ENCODE measurements at places on chromosomes 12 and 14.

DNA sequence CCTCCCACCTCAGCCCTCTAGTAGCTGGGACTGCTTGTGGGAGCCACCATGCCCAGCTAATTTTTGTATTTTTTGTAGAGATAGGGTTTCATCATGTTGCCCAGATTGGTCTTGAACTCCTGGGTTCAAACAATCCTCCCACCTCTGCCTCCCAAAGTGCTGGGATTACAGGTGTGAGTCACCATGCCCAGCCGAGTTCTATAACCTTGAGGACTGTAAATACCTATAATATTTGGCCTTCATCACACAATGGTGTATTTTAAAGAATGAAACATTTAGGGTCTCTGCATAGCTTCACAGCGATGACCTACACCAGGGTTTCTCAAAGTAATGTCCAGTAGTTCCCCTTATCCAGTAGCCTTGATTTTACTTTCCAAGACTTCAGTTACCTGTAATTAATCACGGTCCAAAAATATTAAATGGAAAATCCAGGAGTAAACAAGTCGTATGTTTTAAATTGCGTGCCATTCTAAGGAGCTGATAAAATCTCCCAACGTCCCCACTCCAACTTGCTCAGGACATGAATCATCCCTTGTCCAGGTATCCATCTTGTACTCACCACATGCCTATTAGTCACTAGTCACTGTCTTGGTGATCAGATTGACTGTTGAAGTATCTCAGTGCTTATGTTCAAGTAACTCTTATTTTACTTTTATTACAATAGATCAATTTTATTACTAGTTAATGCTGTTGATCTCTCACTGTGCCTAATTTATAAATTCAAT lies 368.2 kb downstream of the BTG1 start:
- DNase-seq = no peak

DNA sequence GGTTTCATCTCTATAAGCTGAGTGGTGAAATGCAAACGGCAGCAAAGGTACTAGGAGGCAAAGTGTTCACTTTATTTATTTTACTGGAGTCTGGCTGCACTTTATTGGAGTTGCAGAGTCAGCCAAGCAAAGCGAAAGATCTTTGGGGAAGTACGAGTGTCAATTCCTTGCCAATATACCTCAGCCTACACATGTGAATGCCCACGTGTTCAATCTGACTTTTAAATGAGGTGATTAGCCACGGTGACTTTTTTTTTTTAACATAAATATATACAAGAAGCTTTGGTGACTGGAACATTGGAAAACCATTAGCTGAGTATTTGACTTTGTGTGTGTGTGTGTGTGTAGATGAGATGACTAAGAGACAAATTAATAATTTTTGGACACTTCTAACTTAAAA lies 178.8 kb downstream of the NTS start:
- no peak for DNase-seq

DNA sequence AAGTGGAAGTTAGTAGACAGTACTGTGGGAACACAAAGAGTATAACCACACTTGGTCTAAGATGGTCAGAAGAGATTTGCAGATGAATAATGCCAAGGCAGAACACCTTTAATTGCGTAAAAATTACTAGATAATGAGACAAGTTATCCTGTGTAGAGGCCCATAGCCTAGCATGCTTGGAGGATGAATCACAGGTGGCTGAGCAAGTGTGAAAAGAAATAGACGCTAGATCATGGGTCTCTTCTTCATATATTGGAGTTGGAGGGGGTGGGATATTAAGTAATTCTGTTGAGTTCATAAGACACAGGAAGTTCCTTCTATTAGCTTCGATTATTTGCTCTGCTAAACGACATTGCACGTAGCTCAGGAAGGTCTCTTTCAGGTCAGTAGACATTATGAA lies 454.3 kb upstream of the LMO3 start:
- DNase-seq = no peak

DNA sequence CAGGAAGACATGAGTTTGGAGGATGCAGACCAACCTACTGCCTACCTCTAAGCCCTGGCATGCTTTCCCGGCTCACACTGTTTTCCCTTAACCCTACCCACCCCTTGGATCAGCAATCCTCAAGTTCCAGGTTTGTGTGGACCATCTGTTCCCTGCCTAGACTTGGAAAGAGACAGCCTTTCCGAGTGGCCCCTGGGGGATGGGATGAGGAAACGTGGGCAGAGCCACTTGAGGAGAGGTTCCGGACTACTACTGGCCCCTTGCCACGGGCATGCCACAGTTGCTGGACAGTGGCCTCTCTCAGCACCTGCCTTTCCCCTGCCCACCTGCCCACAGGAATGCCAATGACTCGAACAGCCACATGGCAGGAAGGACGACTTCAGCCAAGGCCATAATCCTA lies 135.9 kb downstream of the SLC15A4 start:
- no peak for DNase-seq

DNA sequence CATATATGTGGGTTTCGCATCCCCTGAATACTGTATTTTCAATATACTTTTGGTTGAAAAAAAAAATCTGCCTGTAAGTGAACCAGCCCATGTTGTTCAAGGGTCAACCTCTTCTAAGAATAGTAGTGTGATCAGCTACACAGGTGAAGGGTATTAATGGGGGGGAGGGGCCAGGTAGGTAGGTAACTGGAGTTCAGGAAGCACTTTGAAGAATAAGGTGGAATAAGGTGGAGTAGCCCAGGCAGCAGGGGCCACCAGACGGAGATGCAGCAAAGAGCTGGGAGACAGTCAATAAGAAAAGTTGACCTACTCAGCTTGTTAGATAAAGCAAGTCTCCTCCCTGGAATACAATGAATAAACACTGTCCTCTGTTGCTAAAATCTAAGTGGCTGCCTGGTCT lies 9.3 kb downstream of the LDHB start:
- DNase-seq = no peak

- no peak for DNase-seq
Observed at GRCh38 chr12:118185602-118186397, 49.9 kb downstream of the PEBP1 start.

GRCh38 chr12:25054783-25055144 lies 105.9 kb upstream of the BCAT1 start:
- no peak for DNase-seq

GRCh38 chr14:36238666-36239363 lies 62.3 kb upstream of the PTCSC3 start:
- DNase-seq = no peak

DNA sequence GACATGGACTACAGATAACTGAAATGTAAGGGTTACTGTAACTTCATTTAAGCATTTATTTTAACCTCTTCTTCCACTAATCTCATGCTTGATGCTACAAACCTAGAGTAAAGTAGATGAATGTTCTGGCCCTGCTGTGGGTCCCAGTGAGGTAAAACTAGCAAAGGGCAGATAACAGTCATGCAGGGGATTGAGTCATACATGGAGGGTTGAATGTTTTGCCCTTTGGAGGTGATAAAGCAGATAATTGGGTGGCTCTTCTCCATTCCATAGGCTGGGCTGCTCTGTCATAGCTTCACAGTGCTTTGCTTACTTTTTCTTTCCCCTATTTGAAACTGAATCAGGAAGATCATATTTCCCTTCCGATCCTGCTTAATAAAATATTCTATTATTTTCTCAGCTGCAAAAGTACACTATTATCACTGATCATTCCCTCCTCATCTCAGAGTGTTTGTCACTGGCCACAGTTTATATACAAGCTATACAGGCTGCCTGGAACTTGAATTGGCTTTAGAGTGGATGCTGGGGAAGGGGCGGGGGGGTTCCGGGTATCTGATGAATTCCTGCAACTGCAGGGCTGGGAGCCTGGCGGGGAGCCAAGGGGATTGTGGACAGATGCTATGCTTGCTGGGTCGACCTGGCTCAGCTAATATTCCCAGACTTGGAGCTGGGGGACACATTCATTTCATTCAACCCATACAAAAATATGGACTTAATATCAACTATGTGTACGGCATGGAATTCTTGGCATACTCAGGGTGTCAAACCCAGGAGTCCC lies 235.1 kb downstream of the NRXN3 start:
- no peak for DNase-seq

GRCh38 chr12:56188778-56189098 lies 545 bp downstream of the SMARCC2 start:
- DNase-seq = no peak

DNA sequence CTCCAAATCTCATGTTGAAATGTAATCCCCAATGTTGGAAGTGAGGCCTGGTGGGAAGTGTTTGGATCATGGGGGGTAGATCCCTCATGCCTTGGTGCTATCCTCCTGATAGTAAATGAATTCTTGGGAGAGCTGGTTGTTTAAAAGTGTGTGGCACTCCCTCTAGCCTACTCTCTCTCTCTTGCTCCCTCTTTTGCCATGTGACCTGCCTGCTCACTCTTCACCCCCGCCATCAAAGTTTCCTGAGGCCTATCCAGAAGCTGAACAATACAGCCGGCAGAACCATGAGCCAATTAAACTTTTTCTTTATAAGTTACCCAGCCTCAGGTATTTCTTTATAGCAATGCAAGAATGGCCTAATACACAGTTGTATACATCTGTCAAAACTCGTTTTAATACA lies 62.5 kb downstream of the BCL2L14 start:
- no peak for DNase-seq

DNA sequence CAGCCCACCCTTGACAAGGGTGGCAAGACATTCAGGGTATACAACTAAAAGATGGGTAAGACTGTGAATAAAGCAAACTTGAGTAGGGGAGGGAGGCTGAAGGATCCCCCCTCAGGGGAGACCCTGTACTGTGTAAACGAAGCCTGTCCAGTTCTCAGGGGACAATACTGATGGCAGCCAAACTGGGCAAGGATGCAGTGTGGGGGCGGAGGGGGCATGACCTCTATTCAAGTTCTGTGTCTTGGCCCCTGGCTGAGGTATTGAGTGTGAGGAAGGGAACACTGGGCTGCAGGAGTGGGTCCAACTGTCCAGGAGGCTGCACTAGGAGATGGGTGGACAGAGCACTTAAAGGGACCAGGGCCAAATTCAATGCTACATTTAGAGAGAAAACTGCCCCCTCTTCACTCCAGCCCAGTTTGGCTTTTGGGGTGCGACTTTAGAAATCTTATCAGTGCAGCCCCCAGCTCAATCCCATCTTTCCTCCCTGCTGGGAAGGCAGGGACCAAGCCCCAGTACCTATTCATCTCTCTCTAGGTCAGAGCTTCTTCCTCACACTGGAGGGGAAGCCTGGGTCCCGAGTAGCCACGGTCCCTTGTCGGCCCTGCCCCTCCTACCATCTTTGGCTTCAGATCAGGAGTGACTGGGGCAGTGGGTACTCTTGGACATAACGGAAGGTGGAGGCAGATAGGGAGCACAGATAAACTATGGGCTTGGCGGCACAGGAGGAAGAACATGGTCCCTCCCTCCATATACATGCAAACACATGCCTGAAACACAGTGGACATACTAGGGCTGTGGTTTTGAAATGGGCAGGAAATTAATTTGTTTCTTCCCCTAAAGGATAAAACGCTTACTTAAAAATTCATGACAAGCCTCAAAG lies 11.8 kb downstream of the SLC39A5 start:
- DNase-seq = no peak

GRCh38 chr14:67453575-67454300 lies 34.8 kb downstream of the TMEM229B start:
- DNase-seq = no peak
